ENCODE measurements at places on chromosomes 7 and 10.

DNA sequence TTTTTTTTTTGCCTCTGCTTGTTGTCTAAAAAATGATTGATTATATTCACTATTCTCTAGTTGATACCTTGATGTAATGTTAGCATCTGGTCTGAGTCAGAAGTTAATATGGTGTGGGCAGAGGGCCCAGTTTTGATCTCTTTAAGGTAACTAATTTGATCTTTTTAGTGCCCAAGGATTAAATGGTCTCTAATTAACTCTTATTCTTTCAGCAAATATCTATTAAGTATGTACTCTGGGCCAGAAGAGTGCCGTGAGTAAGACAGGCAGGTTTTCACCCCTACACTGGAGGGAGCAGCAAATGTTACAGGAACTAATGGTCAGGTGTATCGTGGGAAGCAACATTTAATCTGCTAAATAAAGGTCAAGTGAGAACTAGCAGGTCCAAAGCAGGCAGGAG is 144.6 kb upstream of the COL1A2 start:
- DNase-seq = no peak

- no peak for DNase-seq
Measured at GRCh38 chr7:43328785-43329380, 216.4 kb downstream of the HECW1 start.

DNA sequence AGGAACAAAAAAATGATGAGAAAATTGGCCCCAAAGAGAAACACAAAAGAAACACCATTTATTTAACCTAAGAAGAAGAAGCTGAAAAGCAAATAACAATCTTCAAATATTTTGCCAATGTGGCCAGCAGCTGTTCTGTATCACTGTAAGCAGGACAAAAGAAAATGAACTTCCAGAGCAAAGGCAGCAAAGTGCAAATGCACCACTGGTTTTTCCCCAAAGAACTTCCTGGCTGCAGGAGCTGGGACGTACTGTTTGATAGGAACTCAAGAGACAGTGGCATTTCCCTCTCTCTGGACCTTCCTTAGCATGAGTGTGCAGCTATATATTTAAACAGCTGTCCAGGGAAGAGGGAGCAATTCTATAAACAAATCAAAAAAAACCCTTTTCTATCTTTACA is 60.4 kb downstream of the RNLS start:
- no peak for DNase-seq

DNA sequence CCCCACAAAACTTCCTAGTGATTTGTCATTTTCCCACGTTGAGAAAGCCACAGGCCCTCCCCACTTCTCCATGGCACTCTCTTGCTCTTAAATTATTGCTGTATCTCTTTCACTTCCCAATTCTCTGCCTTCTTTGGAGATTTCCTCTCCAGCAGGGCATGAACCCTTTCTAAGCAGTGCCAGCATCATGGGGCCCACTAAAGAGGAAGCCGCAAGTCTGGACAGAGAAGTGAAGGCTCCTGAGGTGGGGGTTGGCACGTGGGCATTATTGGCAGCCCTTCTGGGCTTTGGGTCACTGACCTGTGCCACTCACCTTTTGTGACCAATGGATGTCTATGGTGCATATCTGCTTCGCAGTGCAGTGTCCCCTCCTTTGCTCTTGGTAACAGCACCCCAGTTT is 97.7 kb upstream of the TCF7L2 start:
- DNase-seq = no peak

DNA sequence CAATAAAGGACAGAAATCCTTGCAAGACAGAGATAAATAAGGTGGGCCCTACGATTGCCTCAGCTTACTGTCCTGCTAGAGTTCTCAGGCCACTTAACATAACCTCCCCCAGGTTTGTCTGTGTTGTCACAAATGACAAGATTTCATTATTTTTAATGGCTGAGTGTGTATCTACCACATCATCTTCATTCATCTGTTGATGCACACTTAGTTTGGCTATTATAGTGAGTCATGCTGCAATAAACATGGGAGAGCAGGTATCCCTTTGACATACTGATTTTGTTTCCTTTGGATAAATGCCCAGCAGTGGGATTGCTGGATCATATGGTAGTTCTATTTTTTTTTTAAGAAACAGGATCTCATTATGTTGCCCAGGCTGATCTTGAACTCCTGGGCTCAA is 60.6 kb downstream of the PRTFDC1 start:
- DNase-seq = no peak

GRCh38 chr10:30038781-30039536 is 20.4 kb downstream of the JCAD start:
- DNase-seq = no peak

GRCh38 chr7:55484241-55484640 is 88.1 kb downstream of the VOPP1 start:
- no peak for DNase-seq

GRCh38 chr7:39686261-39686924 is 63.0 kb downstream of the RALA start:
- DNase-seq = no peak

DNA sequence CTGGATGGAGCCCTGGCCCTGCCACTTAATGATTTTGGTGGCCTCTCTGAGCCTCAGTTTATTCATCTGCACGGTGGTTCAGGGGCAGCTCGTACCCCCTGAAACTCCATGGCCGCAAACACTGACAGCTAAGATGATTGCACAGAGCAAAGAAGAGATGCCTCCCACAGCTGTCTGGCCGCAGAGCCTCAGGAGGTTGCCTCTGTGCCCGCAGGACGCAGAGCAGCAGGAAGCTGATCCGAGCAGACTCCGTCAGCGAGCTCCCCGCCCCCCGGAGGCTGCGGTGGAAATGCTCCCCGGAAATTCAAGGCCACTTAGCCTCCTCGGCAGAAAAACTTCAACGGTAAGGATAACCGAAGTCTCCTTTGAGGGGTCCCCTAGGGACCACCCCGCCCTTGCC is 30.2 kb upstream of the C10orf53 start:
- DNase-seq = no peak

DNA sequence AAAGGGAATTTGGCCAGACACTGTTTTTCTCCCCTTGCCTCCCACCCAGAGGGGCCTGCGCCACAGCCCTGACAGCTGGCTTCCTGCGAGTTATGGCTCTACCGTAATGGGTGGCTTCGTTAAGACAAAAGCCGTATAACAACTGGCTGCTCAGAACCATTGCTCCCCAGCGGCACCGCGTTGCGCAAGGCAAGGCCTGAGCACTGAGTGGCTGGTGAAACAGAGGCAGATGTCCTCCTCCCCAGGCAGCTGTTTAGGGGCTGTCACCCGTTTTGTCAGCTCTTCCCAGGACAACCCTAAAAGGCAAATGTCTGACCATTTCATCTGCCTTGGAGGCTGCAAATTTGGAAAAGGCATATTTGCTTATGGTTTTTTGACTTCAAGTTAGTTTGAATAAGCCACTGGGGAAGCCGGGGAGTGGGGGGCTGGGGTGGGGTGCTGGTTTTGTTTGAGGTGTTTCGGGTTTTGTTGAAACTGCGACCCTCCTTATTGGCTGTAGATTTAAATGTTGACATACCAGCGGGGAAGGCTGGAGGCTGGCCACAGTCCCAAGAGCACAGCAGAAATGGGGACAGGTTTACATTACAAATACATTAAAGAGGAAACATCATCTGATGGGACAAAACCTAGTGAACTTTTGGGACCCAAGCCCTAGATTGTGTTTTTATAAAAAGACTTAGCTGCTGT is 681 bp upstream of the SPOCK2 start:
- peak; percentile 53 for DNase-seq

GRCh38 chr7:77837966-77838365 is 39.4 kb downstream of the PHTF2 start:
- DNase-seq = no peak

DNA sequence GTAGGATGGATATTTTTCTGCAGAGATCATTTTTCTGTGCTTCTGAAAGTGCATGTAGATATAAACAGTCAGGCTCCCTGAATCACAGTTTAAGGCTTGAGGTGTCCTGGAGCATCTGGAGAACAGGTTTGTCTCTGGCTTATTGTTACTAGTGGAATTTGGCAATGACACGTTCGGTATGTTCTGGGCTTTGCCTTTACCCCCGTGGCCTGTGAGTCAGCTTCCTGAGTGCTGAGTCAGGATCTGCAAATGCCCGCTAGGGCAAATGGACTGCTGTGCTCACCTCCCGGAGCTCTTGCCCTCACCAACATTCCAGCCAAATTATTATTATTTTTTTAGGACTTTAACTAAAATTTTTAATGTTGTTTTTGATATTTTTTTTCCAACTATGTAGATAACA is 192.5 kb upstream of the PRSS1 start:
- no peak for DNase-seq

GRCh38 chr10:50552308-50552707 is 71.4 kb downstream of the SGMS1 start:
- no peak for DNase-seq
